Stimulated activated CD4-positive, alpha-beta T cell treated with anti-CD3 and anti-CD28 coated beads, Interleukin-1b, Interleukin-23, amount 100 ng/mL, for 24 hours (primary cell): ENCODE measurements at places on chromosomes 13 and 19.

DNA sequence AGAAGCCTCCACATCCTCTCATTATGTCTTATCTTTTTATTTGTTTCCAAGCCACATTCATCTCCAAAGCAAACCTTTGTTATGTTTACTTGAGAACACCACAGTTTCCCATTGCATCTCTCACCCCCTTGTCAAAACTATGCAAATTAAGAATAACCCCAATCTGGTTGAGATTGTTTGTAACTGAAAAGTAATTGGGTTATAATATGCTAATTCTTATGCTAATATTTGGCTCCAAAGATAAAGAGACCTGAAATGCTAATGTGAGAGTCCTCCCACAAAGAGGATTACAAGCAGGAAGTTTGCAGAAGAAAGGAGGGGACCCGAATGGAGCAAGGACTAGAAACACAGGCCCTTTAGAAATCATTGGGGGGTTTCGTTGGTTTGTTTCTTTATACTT is 92.9 kb upstream of the UBL3 start:
- no peak for DNase-seq

DNA sequence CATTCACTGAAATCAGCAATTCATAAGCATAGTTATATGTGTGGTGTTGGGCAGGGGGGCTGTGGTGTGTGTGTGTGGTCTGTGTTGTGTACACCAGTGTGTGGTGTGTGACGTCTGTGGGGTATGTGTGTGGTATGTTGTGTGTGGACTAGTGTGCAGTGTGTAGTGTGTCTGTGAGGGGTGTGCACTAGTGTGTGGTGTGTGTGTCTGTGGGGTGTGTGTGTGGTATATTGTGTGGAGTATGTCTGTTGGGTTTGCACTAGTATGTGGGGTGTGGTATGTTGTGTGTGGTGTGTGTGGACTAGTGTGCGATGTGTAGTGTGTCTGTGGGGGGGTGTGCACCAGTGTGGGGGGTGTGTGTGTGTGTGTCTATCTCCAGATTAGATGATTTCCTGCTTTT is 7.2 kb upstream of the CDC16 start:
- DNase-seq: no peak

GRCh38 chr13:26471807-26472206 is 85.7 kb upstream of the WASF3 start:
- DNase-seq: no peak

DNA sequence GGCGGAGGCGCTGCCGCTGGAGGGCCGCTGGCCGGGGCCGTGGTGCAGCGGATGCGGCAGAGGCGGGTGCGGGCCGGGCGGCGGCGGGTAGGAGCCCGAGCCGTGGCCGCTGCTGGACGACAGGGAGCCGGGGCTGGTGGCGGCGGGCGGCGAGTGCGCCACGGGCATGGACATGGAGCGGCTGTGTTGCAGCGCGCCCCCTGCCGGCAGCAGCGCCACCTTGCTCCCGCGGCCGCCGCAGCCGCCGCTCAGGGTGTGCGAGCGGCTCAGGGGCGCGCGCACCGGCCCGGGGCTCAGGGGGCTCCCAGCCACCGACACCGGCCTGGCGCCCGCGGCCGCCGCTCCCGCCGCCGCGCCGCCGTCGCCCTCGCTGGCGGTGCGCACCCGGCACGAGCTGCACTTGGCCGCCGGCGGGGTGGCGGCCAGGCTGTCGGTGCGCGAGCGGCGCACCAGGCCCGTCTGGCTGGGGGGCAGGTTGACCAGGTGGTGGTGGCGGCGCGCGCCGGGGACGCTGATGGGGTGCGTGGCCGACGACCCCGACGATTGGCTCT is 1.7 kb downstream of the IRS2 start:
- DNase-seq: peak; percentile 53

- no peak for DNase-seq
Observed at GRCh38 chr13:42754801-42755510, 26.4 kb upstream of the FAM216B start.

GRCh38 chr13:92460479-92460878 is 766.1 kb upstream of the GPC6 start:
- no peak for DNase-seq

- no peak for DNase-seq
Observed at GRCh38 chr13:100525453-100526317, 62.9 kb downstream of the GGACT start.

- no peak for DNase-seq
Observed at GRCh38 chr13:45775401-45775963, 73.4 kb downstream of the CBY2 start.

- no peak for DNase-seq
Observed at GRCh38 chr13:85099245-85099644, 700.0 kb downstream of the SLITRK6 start.

- no peak for DNase-seq
Observed at GRCh38 chr19:6032827-6033226, 54.9 kb upstream of the RANBP3 start.

GRCh38 chr13:45811891-45812694 is 39.5 kb downstream of the SIAH3 start:
- DNase-seq: no peak

DNA sequence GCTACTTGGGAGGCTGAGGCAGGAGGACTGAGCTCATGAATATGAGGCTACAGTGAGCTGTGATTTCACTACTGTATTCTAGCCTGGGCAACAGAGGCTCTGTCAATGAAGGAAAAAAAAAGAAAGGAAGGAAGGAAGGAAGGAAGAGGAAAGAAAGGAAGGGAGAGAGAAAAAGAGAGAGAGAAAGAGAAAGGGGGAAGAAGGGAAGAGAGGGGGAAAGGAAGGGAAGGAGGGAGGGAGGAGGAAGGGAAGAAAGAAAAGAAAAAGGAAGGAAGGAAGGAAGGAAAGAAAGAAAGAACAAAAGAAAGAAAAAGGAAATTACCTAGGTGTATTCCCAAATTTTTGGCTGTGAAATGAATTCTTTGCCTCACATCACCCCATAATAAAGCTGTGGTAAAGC is 7.2 kb upstream of the RFX2 start:
- no peak for DNase-seq

DNA sequence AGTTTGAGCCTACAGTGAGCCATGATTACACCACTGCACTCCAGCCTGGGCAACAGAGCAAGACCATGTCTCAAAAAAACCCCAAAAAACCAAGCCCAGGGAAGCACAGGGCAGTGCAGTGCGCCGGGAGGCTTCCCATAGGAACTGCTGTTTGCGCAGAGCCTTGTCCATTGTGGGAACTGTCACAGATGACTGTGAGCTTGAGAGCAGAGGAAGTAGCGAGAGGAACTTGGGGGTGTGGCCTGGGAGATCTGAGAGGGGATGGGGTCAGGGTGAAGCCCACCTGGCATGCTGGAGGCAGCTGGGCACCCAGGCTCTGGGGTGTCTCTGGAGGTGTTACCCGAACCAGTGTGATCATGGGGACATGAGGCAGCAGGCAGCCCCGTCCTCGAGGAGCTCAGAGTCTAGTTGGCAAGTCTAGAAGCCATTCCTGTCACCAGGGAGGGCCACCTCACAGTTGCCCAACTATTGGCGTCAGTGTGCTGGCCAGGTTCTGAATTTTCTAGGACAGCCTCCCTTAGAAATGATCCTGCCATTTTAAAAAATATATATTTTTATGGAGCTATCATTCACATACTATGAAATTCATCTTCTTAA is 10.4 kb downstream of the KDM4B start:
- no peak for DNase-seq

- DNase-seq: no peak
Observed at GRCh38 chr13:25462301-25463125, 90.7 kb downstream of the ATP8A2 start.

DNA sequence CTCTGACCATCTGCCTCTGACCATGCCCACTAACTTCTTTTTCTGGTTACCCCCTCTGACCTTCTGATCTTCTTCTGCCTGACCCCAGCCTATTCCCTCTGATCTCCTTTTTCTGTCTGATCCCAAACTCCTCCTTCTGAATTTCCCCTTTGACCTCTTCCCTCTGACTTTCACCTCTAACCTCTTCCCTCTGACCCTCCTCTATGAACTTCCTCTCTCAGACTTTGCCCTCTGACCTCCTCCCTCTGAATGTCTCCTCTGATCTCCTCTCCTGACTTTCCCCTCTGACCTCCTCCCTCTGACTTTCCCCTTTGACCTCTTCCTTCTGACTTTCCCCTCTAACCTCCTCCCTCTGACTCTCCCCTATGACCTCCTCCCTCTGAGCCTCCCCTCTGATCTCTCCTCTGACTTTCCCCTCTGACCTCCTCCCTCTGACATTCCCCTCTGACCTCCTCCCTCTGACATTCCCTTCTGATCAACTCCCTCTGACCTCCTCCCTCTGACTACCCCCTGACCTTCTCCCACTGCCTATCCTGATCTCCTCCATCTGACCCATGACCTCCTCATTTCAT is 3.5 kb downstream of the COL5A3 start:
- DNase-seq: no peak

- DNase-seq: no peak
Observed at GRCh38 chr13:73520566-73521289, 461.9 kb downstream of the KLF5 start.

- DNase-seq: no peak
Observed at GRCh38 chr13:79880818-79881217, 399.9 kb downstream of the NDFIP2 start.

DNA sequence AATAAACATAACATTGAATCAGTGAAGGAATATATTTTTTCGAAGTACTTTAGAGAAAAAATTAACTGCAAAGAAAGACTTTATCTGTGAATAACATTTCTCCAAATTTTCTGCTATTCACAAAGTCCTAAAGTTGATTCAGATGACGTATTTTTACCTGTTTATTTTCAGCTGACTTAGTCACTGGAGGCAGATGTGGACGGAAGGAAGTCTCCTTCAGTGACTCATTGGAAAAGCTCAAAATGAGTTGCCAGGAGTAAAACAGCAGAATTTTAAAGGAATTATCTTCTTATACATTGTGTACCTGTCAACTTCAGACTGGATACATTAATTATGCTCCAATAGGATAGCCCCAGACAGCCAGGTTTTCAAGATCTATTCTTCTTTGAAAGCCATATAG is 679.3 kb upstream of the GPC6 start:
- no peak for DNase-seq

GRCh38 chr13:26476782-26477142 is 80.7 kb upstream of the WASF3 start:
- no peak for DNase-seq

DNA sequence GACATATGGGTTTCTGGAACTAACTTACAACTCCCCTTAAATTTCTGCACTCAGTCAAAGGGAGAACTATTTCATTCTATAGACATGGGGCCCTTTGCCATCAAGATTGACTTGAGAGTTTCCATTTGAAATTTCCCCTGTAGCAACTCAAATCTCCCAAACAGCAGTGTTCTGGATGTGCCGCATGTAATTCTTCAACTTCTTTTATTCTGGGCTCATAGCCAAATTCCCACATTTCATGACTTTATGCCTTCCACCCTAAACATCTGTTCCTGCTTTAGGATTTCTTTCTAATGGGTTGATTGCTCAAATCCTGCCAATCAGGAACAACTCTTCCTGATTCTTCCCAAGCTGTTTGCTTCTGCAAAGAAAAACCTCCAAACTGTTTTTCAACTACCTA is 336.0 kb downstream of the TBC1D4 start:
- DNase-seq: no peak

DNA sequence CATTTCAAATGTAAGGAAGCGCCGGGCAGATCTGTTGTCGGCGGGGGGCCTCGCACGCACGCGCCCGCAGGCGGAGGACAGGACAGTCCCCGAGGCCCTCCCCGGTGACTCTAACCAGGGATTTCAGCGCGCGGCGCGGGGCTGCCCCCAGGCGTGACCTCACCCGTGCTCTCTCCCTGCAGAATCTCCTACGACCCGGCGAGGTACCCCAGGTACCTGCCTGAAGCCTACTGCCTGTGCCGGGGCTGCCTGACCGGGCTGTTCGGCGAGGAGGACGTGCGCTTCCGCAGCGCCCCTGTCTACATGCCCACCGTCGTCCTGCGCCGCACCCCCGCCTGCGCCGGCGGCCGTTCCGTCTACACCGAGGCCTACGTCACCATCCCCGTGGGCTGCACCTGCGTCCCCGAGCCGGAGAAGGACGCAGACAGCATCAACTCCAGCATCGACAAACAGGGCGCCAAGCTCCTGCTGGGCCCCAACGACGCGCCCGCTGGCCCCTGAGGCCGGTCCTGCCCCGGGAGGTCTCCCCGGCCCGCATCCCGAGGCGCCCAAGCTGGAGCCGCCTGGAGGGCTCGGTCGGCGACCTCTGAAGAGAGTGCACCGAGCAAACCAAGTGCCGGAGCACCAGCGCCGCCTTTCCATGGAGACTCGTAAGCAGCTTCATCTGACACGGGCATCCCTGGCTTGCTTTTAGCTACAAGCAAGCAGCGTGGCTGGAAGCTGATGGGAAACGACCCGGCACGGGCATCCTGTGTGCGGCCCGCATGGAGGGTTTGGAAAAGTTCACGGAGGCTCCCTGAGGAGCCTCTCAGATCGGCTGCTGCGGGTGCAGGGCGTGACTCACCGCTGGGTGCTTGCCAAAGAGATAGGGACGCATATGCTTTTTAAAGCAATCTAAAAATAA is 18.2 kb downstream of the IL17D start:
- DNase-seq: no peak

DNA sequence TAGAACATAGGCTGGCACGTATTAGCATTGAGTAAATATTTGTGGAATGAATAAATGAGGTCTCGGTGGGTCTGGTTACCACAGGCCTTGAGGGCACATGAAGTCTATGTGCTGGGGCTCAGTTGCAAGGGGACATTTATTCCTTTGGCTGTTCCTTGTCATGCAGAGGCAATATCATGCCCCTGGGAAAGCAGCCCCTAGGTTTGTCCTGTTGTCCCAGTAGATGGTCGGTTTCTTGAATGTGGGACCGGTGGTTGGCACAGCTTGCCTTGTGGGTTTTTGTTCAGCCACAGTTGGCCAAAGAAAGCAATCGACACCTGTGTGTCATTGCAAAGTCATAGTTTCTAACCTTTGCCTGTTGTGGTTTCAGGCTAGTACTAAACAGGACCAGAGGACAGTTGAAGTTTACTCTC is 24.7 kb upstream of the GPR183 start:
- no peak for DNase-seq

GRCh38 chr19:7799640-7800355 is 30.2 kb upstream of the EVI5L start:
- peak; percentile 38 for DNase-seq

DNA sequence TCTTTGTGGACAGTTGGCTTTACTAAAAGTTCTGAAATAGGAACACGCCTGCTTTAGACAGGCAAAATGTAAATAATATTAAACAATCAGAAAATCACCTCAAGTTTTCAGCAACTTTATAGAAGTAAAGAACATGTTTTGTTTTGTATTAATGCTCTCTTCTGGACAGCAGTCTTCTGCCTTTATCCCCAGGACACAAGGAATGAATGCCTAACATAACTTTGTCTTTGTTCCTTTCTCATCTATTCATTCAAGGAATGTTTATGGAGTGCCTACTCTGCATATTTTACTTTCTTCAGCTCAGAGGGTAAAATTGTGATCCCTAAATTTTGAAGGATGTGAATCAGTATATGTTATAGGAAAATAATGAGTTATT is 325.4 kb downstream of the FOXO1 start:
- no peak for DNase-seq

GRCh38 chr19:6273701-6274601 is 5.8 kb downstream of the MLLT1 start:
- DNase-seq: no peak

- no peak for DNase-seq
Observed at GRCh38 chr19:35585848-35586247, at the start of gene PMIS2. Gene PMIS2 (plus strand): TSS chr19:35586173. CDS start chr19:35586260, 87 bp downstream.
